Activated naive CD4-positive, alpha-beta T cell treated with anti-CD3 and anti-CD28 coated beads, Interleukin-2, amount 10 ng/mL, durations not matched to agents 5 hours and 36 hours (primary cell): ENCODE measurements at places on chromosomes 2 and 18. TPM values are rescaled to one million over a fixed set of nuclear protein-coding genes. Genes with fewer than 3 reads are reported as not detected.

The SYT4 gene
- not detected for total RNA-seq

The COQ10B gene
- total RNA-seq = 17.6 TPM

The GATA6 gene
- not detected for total RNA-seq

The MRPL53 gene
- 123 TPM for total RNA-seq

The TMEM37 gene
- total RNA-seq = not detected

The SEMA4F gene
- 6.5 TPM for total RNA-seq

The WDR7 gene
- 39.1 TPM for total RNA-seq

The SP5 gene
- not detected for total RNA-seq

The NUP35 gene
- 12.2 TPM for total RNA-seq

The TOGARAM2 gene
- 4.6 TPM for total RNA-seq

The ICOS gene
- 45.0 TPM for total RNA-seq

The CAB39 gene
- 168 TPM for total RNA-seq

The CCDC102B gene
- 2.3 TPM for total RNA-seq

The CCDC141 gene
- 13.0 TPM for total RNA-seq

The FOXI3 gene
- total RNA-seq = not detected

The TNFAIP6 gene
- total RNA-seq = not detected

The MLPH gene
- not detected for total RNA-seq

The RESP18 gene
- not detected for total RNA-seq

The DSC3 gene
- not detected for total RNA-seq

The HOXD1 gene
- total RNA-seq = not detected

The PID1 gene
- total RNA-seq = not detected

The SERPINB10 gene
- total RNA-seq = not detected
